Germinal center (tissue), 1 donor: ENCODE measurements at places on chromosomes 11 and 22.

GRCh38 chr11:72300268-72300667, 56.3 kb upstream of the PHOX2A start:
- no peak for DNase-seq

DNA sequence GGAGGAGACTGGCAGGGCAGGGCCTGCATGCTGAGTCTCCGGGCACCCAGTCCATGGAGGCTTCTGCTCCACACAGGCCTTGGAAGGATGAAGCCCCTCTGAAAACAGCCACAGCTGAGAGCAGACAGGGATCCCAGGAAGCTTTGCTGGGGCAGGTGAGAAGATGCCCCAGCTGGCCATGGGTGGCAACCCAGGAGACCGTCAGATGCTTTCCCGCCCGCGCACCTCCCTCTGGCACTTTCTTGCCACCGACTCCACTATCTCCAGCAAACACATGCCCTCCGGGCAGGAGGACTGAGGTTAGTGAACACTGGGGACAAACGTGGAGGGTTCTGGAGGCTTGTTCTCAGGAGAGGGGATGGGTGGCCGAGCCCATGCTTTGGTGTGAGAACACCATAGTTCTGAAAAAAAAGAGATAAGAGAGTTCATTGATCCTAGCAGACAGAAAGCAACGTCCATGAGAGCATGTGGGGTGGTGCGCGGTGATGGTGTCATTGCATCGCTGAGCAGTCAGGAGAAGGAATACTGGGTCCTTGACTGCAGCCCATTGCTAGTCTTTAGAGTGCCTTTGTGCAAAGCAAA, 2.3 kb downstream of the C1QTNF6 start:
- DNase-seq = no peak

GRCh38 chr11:72998676-72999075, 143.4 kb downstream of the FCHSD2 start:
- no peak for DNase-seq

DNA sequence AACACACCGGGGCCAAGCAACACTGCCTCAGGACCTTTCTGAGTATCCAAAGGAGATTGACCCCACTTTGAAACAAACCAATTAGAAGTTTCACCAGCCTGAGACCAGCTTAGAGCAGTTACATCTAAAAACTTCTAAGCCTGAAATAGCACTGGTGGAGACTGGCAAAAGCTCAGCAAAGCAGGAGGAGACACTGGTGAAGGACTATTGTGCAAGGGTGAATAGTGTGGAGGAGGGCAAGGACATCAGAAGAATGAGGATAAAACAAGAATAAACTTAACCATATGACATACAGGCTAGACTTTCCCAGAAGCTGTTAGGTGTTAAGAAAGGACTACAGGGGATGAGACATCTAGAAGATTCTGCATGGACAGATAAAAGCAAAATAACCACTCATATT, 152.4 kb downstream of the FCHSD2 start:
- DNase-seq = no peak

DNA sequence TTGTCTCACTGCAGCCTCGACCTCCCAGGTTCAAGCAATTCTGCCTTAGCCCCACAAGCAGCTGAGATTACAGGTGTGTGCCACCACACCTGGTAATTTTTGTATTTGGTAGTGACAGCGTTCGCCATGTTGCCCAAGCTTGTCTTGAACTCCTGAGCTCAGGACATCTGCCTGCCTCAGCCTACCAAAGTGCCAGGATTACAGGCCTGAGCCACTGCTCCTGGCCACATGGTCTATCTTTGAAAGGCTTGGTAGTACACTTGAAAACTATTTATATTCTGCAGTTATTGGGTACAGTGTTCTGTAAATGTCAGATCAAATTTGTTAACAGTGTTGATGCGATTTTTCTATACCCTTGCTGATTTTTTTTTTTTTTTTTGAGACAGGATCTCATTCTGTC, 9.5 kb downstream of the CRYBA4 start:
- DNase-seq = no peak

GRCh38 chr11:1047595-1048156, 11.2 kb upstream of the MUC6 start:
- no peak for DNase-seq

DNA sequence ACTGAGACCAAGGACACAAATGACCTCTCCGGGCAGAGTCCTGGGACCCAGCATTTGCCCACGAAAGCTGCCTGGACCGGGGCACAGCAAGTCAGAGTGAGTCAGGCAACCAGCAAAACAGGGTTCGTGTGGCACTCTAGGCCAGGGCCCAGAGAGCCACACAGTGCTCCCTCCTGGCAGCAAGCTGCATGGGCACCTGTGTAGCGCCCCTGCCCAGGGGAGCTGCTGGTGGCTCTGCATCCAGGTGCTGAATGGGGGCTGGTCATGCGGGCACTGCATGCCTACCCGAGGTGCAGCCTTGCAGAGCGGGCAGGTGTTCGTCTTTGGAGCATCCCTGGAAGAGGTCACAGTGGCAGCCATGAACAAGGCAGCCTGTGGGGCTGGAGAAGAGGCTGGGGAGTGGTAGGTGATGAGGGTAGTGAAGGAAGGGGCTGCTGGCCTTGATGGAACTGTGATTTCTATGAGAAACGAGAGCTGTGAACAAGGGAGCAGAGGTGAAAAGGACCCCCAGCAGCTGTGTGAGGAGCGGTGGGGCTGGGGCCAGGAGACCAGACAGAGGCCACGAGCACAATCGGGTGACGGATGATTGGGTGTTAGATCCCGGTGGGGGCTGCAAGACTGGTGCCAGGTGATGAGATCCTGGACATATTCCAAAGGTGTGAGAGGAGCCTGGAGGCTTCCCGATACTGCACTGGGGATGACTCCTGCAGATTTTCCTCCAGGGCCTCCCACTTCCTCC, 63.3 kb downstream of the DGCR2 start:
- no peak for DNase-seq

GRCh38 chr22:45319324-45319685, 9.6 kb downstream of the FAM118A start:
- DNase-seq = no peak

DNA sequence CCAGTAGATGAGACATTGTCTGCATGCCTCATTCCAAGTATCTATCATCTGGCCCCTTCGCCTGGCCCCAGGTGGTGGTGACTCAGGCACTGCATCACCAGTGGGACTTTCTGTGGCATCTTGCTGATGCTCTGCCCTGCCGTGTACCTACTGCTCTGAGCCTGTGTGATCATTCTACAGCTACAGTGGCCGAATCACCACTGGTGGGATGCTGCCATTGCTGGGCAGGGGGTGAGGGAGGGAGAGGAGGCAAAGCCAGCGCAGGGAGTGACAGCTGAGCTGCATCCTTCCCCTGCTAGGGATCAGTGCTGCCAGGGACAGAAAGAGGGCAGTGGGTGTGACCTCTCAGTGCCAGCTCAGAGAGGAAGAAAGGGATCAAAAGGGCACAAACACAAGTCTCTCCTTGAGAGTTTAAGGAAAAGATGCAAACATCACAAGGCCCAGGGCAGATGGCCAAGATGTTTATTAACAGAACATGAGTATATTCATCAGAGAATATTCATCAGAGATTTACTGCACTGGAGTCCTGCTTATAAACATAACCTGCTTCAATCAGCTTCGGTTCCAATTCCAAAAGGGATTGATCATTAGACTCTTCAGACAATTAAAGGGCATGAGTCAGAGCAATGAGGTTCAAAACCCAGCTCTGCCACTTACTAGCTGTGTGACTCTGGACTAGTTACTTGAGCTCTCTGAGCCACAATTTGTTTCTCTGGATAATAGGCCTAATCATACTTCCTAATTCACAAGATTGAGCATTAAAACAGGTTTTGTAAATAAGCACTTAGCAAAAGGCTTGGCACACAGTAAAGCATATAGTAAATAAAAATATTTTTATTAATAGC, 109.8 kb downstream of the NAT10 start:
- DNase-seq = no peak

- DNase-seq = no peak
Measured at GRCh38 chr11:39249566-39250365, 2209.7 kb downstream of the LRRC4C start.

- no peak for DNase-seq
Measured at GRCh38 chr11:4068962-4069361, 25.6 kb upstream of the RRM1 start.

GRCh38 chr22:35540595-35541253, at the start of gene RASD2:
TSS of gene RASD2 (plus strand) at chr22:35540831. CDS start at chr22:35546810, 5,979 bp downstream.
- no peak for DNase-seq

DNA sequence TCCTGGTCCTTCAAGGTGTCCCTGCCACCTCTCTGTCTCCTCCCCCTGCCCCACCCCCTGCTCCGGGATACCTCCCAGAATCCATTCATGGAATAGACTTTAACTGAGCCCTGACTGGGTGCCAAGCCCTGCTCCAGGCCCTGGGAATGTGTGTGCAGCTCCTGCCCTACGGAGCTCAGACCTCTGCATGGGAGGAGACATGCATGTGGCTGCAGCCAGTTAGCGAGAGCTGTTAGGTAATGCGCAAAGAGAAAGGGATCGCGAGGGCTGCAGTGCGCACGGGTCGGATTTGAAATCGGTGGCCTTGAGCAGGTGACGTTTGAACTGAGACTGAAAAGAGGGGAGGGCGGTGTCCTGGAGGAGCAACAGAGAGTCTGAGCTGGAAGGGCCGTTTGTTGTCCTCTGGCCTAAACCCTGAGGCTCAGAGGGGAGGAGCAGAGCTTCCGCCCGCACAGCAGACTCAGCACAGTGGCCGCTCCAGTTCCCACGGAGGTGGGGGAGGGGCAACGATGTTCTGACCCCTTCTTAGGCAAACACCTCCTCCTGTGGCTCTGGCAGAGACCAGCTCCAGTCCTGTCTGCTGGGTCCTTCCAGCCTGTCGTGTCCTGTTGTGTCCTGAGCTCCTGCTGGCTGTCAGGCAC, 19.8 kb upstream of the LRRC10B start:
- DNase-seq = no peak

GRCh38 chr11:70493891-70494290, 95.6 kb downstream of the CTTN start:
- no peak for DNase-seq

DNA sequence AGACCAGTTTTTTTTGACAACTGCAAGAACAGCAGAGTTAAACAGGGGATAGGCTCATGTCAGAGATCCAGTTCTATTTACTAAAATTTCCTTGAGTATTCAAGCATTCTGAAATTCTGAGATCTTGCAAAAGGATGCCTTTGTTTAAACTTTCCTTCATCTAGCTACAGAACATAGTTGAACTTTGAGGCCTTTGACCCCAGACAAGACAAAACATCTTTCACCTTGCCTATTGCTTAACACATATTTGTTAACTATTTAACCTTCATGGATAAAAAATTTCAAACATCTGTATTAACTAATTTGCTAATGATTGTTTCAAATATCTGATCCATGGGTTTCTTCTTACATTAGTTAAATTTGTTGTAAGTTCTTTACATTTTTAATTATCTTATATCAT, 38.2 kb downstream of the GLYATL1 start:
- DNase-seq = no peak

- DNase-seq = no peak
Measured at GRCh38 chr11:19777039-19777376, 64.4 kb downstream of the NAV2 start.

DNA sequence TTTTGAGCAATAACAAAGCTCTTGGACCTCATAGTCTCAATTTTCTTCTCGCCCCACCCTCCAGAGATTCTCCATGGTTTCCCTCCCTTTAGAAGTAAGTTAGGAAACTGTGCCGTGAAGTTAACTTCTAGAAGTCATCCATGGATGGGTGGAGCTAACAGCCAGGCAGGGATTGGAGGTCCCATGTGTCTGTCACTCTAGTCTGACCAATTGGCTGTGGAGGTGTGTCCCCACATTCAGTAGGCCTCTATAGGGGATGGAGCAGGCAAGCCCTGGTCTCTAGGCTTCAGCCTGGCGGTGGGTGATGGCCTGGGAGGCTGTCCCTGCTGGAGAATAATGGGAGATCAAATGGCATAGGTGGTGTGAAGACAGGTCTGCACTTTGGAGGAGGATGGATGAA, 50.7 kb downstream of the TP53I11 start:
- peak; percentile 80 for DNase-seq

DNA sequence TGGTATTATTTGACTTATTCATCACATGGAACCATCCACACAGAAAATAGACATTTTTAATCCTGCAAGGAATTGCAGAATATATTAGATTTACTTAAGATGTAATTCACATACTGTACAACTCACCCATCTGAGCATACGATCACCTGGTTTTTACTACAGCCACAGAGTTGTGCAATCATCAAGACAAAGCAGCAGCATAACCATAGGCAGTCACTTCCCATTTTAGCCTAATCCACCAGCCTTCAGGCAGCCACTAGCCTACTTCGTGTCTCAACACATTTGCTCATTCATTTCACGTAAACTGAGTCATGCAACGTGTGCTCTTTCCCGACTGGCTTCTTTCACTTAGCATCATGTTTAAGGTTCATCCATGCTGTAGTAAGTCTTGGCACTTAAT, 23.0 kb downstream of the PIWIL3 start:
- no peak for DNase-seq

DNA sequence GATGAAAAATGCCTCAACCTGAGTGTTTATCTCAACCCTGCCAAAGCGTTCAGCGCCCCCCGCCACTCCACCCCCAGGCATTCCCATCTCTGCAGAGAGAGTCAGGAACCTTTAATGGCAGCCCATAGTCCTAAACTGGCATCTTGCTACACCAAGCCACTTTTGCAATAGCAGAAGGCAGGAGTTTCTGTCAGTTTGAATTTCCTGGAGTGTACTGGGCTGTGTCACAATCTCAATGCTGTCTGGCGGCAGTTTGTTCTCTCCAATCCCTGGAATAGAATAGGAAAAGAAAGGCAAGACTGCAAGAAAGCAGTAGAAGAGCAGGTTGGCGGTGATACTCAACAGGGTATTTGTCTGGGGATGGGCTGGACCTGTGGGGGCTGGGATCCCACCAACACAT, 32.9 kb upstream of the FLI1 start:
- DNase-seq = no peak

- no peak for DNase-seq
Measured at GRCh38 chr11:1220941-1221721, 1.7 kb upstream of the MUC5B start.

- no peak for DNase-seq
Measured at GRCh38 chr11:75155570-75156422, 4.9 kb downstream of the SLCO2B1 start.

DNA sequence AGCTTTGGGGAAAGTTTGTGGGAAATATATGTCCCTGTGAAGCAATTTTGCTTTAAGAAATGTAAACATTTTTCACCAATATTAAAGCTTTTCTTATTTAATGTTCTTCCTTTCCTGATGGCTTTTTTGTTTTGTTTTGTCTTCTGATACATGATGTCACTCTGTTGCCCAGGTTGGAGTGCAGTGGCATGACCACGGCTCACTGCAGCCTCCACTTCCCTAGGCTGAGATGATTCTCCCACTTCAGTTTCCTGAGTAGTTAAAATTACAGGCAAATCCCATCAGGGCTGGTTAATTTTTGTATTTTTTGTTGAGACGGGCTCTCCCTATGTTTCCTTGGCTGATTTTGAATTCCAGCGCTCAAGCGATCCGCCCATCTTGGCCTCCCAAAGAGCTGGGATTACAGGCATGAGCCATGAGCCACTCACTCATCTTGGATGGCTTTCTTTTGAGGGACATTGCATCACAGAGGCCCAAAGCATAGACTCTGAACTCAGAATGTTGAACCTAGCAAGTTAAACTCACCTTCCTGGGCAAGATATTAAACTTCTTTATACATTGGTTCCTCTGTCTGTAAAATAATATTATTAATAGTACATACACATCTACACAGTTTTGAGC, 651 bp upstream of the CARD16 start:
- no peak for DNase-seq

GRCh38 chr11:72584293-72584938, 89.8 kb downstream of the PDE2A start:
- DNase-seq = peak; percentile 70

GRCh38 chr11:76849376-76849775, 11.3 kb upstream of the ACER3 start:
- no peak for DNase-seq

GRCh38 chr11:76336597-76336996, 44.3 kb downstream of the THAP12 start:
- no peak for DNase-seq
